Stimulated activated naive CD4-positive, alpha-beta T cell (primary cell): ENCODE measurements at places on chromosomes 2 and 18.
A peak's percentile ranks its signal among the peaks of the same experiment; 100 is the strongest.

DNA sequence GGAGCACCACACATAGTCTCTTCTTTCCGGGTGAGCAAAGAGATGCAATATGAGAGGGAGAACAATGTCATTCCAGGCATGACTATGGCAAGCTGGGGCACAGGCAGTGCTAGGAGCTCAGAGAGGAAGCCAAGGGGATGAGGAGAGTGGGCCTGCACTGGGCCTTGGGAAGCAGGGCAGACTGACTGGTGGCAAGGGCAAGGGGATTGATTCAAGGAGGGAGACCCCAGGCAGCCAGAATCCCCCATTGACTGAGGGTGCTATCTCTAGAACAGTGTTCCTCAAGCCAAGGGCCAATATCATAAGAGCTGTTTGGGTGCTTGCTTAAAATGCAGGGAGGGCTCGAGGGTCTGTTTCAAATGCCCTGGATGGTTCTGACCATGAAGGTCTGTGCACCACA lies 36.1 kb downstream of the MARCO start:
- no peak for DNase-seq

- DNase-seq: no peak
These were observed 238.2 kb upstream of the RBMS1 start for GRCh38 chr2:160731856-160732255.

GRCh38 chr2:128264881-128265607 lies 53.6 kb downstream of the HS6ST1 start:
- DNase-seq: no peak

DNA sequence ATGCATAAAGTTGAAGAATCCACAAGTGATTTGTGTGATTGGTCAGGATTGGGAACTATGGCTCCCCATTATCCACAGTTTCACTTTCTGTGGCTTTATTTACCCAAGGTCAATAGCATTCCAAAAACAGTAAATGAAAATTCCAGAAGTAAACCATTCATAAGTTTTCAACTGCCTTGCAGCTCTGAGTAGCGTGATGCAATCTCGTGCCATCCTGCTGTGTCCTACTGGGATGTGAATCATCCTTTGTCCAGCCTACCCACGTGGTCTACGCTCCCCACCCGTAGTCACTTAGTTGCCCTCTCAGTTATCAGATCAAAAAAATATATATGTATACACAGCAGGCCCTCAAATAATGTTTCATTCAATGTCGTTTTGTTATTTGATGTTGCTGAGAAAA lies 89.0 kb upstream of the DLGAP1 start:
- no peak for DNase-seq

GRCh38 chr2:75292826-75293225 lies 93.5 kb upstream of the TACR1 start:
- DNase-seq: no peak

GRCh38 chr18:45203677-45204076 lies 411.6 kb upstream of the SLC14A2 start:
- DNase-seq: no peak

GRCh38 chr18:2032036-2032435 lies 539.3 kb downstream of the METTL4 start:
- no peak for DNase-seq

DNA sequence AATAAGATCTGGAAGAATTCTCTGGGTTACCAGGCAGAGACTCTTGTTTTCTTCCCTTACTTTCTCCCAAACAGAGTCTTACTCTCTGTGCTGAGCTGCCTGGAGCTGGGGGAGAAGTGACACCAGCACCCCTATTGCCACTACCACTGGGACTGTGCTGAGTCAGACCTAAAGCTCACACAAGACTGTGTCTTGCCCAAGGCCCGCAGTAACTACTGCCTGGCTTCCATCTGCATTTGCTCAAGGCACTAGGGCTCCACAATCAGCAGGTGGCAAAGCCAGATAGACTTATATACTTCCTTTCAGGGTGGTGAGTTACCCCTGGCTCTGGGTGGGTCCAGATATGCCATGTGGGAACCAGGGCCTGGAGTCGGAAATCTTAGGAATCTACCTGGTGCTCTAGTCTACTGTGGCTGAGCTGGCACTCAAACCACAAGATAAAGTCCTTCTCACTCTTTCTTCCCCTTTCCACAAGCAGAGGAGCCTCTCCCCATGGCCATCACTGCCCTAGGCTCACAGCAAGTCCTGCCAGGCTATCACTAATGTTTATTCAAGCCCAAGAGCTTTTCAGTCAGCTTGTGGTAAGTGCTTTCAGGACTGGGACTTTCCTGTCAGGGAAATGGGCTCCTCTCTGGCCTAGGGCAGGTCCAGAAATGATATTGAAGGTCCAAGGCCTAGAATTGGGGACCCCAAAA lies 27.6 kb upstream of the SERPINB2 start:
- DNase-seq: no peak

- no peak for DNase-seq
These were observed 498.6 kb downstream of the TXNL1 start for GRCh38 chr18:56139792-56140254.

GRCh38 chr2:24973812-24974211 lies 2.1 kb upstream of the DNAJC27 start:
- DNase-seq: no peak

DNA sequence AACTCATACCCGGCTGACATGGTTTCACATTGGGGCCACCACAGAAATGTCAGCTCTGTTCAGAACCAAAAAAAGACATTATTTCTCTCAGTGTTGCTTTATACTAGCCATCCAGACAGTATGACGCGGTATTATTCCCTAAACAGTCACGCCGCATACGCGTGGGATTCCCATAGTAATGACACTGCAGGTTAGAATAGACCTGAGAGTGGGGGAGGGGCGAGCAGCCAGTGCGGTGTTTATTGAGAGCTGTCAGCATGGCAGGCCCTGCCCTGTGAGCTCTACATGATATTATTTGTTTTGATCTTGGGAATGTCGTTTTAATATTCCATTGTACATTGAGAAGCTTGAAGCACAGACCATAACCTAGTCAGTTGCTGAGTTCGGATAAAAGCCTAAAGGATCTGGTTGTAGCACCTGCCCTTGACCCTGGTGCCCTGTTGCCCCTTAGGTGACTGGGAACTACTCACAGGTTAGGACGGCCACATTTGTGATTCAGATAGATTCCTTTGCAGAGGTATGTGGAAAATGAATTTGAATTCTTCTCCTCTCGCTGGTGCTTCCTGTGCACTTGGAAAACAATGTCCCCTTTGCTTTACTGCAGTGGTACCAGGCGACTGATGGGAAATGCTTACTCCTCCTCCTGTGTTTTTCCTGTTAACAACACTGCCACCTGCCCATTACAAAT lies 150.1 kb downstream of the ARHGAP28 start:
- no peak for DNase-seq

DNA sequence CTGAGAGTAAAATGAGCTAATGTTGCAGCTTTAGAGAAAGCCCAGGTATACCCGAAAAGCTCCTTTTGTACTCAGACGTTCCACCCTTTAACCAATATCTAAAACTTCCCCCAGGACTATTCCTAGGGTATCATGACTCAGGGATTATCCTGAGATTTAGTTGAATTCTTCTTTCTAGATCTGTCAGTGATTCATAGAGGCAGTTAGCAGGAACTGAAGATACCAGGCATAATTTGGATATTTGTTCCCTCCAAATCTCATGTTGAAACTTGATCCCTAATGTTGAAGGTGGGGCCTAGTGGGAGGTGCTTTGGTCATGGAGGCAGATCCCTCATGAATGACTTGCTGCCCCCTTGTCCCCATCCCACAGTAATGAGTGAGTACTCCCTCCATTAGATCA lies 161.2 kb upstream of the LRP1B start:
- no peak for DNase-seq

- no peak for DNase-seq
These were observed 41.3 kb downstream of the CBLN2 start for GRCh38 chr18:72502671-72503431.

DNA sequence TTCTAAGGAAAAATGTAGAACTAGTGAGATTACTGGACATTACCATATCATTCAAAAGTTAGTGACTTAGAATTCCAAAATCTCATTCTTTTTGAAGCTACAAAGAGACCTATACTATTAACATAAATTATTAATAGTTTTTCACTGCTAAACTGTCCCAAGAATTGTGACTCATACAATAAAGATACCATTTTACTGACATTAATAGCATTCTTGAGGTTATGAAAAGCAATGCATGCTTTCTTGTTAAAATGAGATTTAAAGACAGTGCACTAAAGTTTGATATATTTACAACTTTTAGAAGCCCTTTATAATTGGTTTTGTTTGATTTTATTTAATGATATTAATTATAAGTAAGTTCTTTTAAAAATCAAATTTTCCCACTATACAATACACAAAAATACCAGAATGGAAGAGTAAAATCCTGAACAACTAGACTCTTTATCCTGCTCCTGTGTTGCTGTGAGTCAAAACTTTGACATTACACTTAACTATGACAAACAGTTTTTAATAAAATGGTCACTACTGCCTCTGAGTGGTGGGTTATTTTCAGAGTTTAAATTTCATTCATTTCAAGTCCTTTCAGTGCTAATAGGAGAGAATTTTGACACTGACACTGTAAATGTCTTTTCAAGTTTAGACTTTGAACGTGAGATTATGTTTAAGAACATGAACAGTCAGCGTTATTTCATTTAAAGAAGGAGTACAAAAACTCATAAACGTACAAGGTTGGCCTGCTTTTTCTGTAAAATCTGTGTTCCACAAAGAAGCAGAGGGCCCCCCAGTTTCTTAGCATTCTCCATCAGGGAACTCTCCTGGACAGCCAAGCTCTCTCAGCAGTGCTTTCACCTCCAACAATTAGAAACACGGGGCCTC lies 54.5 kb downstream of the FAM124B start:
- DNase-seq: no peak

- no peak for DNase-seq
These were observed 358.8 kb downstream of the CMPK2 start for GRCh38 chr2:6506859-6507258.

DNA sequence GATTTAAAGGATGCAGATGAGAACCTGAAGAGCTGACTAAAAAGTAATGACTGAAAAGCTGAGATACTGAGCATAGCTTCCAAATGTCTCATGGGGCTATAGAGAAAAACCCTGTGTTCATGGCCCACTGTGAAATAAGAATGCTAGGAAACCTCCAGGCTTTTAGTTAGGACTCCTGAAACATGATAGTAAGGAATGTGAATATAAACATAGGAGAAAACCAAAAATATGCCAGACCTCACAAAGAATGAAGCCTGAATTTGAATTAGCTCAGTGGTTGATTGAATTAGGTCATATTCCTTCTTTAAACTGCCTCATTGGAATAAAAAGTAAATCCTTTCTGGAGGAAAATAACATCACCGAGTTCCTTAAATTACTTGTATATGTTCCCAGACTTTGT lies 194.5 kb upstream of the NXPH2 start:
- no peak for DNase-seq

DNA sequence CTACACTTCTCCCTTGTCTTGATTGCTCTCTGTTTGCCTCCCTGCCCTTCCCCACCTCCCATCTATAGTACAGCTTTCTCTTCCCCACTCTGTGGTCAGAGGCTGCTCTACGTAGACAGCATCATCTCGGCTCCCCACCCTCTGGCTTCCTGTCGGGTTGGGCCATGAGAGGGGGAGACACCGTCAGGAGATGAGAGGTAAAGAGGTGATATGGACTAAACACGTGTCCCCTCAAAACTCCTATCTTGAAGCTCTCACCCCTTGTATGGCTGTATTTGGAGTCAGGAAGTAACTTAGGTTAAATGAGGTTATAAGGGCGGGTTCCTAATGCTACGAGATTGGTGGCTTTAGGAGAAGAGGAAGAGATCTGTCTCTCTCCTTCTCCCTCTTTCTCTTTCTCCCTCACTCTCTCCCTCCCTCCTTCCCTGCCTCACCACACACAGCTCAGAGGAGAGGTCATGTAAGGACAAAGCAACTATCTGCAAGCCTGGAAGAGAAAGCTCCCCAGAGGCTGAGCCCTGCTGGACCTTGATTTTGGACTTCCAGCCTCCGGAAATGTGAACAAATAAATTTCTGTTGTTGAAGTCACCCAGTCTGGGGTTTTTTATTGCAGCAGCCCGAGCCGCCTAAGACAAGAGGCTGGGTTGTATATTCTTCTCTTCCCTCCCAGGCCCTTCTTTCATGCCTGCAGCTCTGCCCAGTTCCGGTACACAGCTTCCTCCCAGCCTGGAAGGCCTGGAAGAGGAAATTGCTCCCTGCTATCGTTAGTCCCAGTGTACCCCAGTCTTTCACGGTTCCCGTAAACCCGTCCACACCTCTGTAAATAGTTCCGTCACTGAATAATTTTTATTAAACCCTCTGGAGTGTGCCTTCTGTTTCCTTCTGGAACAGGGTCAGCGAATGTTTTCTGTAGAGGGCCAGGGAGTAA lies 138.0 kb downstream of the AKAIN1 start:
- peak; percentile 58 for DNase-seq

DNA sequence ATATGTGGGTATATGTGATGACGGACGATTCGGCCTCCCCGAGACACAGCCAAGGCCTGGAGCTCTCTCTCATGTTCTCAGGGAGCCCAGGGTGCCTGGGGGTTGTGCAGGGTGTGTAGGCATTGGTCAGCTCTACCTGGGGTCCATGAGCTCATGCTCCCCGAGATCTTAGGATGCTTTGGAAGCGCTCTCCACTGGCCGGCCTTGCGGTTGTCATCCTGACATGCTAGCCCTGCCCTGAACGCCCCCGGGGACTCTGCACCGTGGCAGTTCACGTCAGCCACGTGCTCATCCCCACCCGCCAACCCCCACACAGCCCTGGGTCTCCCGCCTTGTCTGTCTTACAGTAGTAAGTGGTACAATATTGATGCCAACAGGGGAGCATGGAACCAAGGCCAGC lies 67.8 kb downstream of the RTP5 start:
- DNase-seq: no peak

DNA sequence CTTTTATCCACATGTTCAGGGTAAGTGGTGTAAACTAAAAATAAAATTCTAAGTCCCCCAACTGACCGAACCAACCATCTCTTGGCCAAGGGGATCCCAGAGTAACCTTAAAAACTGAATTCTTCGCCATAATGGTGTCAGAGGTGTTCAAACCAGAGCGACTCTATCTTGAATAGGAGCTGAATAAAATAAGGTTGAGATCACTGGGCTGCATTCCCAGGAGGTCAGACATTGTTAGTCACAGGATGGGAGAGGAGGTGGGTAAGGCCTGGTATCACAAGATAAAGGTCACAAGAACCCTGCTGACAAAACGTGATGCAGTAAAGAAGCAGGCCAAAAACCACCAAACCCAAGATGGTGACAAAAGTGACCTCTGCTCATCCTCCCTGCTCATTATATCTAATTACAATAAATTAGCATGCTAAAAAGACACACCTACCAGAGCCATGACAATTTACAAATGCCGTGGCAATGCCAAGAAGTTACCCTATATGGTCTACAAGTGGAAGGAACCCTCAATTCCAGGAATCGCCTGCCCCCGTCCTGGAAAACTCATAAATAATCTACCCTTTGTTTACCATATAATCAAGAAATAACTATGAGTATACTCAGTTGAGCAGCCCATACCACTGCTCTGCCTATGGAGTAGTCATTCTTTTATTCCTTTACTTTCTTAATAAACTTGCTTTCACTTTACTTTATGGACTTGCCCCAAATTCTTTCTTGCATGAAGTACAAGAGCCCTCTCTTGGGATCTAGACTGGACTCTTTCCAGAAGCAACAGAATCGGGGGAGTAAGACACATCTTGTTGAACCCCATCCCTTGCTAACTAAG lies 302.4 kb downstream of the STK39 start:
- no peak for DNase-seq

GRCh38 chr2:73243884-73244570 lies 9.9 kb downstream of the CCT7 start:
- DNase-seq: no peak
